ENCODE measurements at places on chromosomes 16 and 17.

DNA sequence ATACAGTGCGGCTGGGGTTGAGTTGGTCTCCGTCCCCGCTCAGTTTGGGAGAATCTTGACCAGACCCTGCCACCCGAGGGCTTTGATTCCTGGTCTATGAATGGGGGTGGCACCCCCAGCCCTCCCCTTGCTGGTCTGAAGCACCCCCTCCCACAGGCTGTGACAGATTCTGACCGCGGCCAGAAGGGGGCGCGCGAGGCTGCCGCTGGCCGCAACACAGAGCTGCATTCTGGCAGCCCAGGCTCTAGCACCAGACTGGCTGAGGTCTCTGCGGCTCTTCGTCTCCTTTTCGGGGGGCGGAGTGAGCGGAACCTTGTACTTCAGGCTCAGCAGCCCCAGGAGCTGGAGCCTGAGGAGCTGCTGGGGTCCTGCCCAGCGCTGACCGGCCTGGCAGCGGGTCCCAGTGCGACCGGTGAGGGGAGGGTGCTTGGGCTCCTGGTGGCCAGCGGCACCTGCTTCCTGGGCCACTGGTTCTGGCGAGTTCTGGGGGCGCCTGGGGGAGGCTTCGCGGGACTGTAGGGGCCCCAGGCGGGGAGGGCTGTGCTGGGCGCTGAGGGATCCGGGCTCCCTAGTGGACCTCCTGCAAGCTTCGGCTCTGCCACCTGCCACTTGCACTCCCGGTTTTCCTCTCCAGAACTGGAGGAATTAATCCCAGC, 1011.6 kb downstream of the KCNJ18 start:
- no peak for DNase-seq

DNA sequence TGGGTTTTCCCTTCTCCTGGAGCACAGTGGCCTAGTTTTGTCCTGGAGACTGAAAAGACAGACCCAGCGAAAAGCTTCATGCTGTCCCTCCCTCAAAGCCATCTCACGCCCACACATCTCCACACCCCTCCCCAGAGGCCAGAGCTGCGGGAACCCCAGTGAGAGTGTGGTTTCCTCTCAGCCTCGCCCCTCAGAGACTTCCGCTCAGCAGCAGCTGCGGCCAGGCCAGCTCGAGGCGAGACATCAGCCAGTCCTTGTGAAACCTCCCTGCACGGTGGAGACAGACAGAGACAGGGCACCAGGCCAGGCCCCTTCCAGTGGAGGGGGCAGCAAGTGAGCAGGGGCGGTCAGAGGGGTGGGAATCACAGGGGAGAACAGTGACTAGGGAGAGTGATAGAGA, 77.0 kb upstream of the TNRC6C start:
- DNase-seq, result no peak

DNA sequence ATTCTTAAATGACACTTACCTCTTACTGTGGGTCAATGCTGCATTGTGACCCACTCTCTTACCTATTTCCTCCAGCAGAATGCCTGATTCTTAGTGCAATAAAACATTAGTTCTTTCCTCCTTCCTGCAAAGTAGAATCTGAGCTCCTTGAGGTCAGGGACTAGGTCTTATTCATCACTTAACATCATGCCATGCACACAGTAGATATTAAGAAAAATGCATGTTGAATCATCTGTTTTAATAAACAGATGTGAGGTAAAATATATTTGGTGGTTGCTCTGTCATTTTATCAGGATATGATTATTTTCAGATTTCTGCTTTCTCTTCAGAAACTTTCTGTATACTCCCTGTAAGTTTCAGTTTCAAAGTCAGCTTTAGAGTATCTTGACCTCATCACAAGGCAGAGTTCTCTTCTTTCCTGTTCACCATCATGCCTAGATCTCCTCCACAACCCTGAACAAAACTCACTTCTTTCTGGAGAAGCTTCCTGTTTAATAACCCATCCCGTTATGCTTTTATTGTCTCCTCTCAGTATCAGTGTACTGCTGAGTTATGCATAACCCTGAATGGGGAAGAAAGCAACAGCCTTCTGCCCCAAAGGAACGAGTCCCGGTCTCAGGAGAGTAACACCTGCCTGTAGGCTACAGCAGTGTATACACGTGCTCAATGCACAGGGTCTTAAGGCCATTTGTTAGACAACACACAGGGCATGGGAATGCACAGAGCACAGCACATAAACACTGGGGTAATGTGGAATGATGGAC, 30.3 kb upstream of the SUPT4H1 start:
- DNase-seq, result no peak

GRCh38 chr17:7001318-7001961, 5.6 kb downstream of the ALOX12 start:
- DNase-seq, result no peak

DNA sequence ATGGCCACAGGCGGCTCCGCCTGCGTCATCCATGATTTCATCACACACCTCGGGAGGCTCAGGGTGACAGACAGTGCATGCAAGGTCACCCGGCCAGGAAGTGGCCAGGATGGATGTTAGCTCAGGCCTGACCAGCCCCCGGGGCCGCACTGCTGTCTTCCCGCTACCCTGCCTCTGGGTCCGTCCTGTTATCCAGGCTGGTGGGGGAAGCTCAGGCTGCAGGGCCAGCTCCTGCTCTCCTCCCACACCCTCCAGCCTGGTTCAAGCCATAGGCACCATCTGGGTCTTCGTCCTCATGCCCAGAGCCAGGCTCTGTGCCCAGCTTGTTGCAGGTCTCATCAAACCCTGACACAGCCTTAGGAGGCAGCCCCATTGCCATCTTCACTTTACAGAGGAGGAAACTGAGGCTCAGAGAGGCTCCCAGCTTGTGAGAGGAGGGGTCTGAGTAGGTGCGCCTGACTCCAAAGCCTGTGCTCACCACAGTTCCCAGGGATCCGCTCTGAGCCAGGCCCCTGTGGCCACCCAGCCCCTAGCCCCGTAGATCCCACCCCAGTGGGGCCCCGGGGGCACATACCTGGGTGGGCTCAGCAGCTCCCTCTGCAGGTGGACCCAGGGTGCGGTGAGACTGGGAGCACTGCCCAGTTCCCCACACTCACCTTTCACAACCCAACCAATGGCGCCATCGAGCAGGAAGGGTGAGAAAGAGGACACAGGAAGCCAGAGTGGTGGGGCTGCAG, 412 bp upstream of the ADGRG3 start:
- DNase-seq, result no peak

DNA sequence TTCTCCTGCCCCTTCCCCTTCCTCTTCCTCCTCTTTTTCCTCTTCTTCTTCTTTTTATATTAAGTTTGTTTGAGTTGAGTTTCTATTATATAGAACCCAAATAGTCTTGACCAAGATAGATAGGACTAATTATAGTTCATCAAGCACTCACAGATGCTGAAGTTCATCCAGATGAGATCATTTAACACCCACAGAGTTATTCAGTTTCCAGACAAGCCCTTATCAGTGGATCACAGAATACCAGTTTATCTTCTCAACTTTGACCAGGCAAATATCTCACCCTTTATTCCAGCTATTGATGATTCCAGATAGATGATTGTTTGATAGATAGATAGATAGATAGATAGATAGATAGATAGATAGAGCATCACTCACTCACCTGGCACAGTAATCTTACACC, 87.5 kb downstream of the AXIN2 start:
- DNase-seq, result no peak

- no peak for DNase-seq
Measured at GRCh38 chr17:68306819-68307218, 15.5 kb downstream of the ARSG start.

DNA sequence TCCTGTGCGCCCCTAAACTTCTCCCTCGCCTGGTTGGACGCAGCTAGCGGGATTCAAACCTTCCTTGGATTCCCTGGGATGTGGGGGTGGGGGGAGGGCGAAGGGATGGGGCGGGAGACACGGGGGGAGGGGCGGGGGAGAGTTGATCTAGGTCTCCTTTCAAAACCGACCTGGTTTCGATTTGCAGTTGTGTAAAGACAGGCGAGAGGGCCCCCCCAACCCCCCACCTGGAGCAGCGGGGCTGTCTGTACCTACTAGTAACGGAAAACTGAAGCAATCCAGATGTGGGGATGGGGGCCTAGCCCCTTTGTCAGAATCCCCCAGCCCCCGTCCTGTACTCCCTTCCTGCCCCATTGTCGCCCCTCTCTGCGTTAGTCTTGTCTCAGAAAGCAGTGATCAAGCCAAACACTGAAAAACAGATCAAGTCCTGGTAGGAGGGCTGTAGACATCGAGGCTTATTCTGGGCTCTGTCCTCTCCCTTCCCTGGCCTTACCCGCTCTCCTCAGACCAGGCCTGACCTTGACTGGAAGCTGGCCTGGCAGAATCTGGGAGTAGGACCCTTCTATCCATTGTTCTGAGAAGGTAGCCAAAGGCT, 902 bp downstream of the DLX4 start:
- DNase-seq, result no peak

DNA sequence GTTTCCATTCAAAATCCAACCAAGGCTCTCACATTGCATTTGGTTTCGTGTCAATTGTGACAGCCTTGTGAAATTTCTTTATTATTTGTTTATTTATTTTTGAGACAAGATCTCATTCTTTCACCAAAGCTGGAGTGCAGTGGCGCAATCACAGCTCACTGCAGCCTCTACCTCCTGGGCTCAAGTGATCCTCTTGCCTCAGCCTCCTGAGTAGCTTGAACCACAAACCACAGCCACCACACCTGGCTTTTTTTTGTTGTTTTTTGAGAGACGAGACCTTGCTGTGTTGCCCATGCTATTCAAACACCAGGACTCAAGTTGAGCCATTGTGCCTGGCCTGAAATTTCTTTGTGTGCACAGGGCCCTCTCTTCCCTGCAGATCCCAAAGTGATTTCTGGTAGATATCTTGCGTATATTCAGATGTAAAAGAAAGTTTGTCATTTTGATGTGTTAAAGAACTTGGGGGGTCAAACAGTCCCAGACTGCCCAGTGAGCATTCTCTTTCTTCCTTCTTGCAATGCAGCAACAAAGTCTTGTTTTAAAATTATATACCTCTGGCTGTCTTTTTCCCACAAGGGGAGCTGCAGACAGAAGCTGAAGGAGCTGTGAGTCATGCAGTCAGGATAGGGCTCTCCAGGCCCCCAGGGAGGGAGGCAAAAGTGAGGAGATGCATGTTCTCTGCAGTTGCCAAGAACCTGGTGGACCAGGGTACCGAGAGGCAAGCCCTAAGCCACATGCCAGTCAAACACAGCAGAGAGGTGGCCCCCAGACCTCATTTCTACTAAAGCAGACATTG, 15.5 kb upstream of the USP22 start:
- no peak for DNase-seq

DNA sequence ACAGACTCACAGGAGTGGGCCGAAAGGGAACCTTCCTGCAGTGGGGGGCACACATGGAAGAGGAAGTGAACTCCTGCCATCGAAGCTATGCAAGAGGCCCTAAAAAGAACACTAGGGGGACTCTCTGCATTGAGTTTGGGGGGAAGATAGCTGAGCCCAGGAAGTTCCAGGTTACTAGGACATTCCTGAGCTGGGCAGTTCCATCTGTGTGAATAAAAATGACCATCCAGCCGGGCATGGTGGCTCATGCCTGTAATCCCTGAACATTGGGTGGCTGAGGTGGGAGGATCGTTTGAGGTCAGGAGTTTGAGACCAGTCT, 211.8 kb downstream of the ZNF423 start:
- no peak for DNase-seq

DNA sequence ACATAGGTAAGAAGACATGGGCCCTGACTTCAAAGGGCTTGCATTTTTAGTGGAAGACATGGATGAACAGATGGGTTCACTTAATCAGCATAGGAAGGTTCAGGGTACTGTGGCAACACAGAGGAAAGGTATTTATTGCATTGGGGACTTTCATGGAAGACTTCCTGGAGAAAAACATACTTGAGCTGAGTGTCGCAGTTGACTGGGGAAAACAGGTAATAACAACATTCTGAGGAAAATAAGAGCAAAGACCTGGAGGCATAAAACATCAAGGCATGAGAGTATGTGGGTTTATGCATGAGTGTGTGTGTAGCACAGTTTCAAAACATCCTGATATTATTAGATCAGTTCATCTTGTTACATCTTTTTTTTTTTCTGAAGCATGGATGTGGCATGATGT, 82.7 kb downstream of the MAP2K6 start:
- no peak for DNase-seq

- DNase-seq, result no peak
Measured at GRCh38 chr16:75614066-75614897, 8.8 kb downstream of the ADAT1 start.

- no peak for DNase-seq
Measured at GRCh38 chr17:57803021-57803420, 46.8 kb downstream of the MRPS23 start.

DNA sequence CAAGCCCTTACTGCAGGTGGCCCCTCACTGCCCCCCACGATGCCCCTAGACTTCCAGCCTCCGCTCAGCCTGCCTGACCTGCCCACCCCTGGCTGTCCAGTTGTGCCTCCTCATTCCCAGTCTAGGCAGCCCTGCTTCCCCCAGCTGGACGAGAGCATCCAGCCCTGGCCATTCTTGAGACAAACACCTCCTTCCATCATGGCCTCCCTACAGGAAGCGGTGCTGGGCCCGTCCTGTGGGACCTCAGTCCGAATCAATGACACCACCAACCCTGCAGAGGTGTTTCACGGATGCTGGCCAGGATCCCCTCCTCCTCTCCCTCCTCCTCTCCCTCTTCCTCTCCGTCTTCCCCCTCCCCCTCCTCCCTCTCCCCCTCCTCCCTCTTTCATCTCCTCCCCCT, 28.3 kb downstream of the CCDC40 start:
- DNase-seq, result no peak

- no peak for DNase-seq
Measured at GRCh38 chr17:28722417-28723158, 2.8 kb downstream of the RPL23A start.

- DNase-seq, result no peak
Measured at GRCh38 chr17:63082952-63083351, 116.9 kb downstream of the TANC2 start.

GRCh38 chr17:3698139-3698538, 2.2 kb upstream of the P2RX5 start:
- DNase-seq, result no peak

DNA sequence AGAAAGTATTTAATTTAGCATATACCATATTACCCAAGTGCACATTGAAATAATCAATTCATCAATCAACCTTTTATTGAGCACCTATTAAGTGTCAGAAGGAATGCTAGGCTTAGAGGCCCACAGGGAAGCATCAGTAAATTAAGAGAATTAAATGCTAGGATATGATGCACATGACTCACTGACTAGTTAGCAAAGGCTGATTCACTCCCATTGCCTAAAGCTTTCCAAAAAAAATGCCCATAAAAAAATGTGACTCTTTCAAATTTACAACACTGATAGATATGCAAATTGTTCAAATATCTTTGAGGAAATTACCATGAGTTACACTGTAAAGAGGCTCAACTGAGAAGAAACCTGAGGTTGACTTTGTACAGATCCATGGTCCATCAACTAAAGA, 883.3 kb downstream of the CDH11 start:
- no peak for DNase-seq

- DNase-seq, result no peak
Measured at GRCh38 chr17:64252831-64253230, 10.2 kb downstream of the TEX2 start.

GRCh38 chr17:75289832-75290337, 652 bp upstream of the SLC25A19 start:
- DNase-seq, result no peak

- no peak for DNase-seq
Measured at GRCh38 chr17:57531648-57532504, 213.2 kb downstream of the CCDC182 start.

- peak; percentile 6 for DNase-seq
Measured at GRCh38 chr17:60720763-60721531, 43.3 kb downstream of the BCAS3 start.

Data from NCI-H2107 (cell line).